ENCODE measurements at places on chromosomes 6 and 20.

DNA sequence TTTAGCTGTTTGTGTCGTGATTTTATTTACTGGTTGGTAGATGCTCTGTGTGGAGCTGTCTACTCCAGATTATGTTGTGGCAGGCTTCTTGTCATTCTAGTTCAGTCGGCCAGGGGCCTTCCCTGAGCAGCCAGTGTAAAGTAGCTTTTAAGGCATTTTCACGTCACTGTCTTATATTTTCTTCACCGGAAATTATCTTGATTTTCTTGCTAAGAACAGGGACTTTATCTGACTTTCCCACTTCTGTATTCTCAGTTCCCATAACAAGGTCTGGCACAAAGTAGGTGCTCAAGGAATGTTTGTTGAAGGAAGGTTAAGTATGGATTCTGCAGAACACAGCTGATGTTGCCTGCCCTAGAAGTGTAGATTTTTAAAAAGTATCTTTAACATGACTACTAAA, 868 bp downstream of the LTV1 start:
- H3K4me1 ChIP-seq: no peaks in the 10 kb centered on the region
- no peaks in the 10 kb centered on the region for H3K27me3 ChIP-seq
- no peak for ATAC-seq
- peak overlapping the region; percentile 40 for H3K4me3 ChIP-seq
- peaks cover 5% of the 10 kb centered on the region for H3K36me3 ChIP-seq

DNA sequence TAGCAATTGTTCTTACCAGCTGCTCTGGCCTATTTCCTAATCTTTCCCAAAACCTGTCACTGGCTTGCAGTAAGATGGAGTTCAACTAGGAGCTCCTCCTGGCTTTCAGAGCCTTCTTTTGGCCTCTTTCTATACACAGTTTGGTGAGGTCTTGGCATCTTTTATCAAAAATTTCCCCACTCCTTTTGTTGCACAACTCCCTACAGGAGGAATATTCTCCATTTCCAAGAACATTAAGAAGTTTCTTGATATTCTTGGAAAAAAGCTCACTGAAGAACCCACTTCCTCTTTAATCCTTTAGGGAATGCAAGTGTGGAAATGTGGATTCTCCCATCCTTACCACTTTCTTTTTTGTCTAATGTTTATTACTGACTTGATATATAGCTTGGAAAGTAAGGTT, 171.3 kb upstream of the KCNK16 start:
- H3K4me3 ChIP-seq: no peak overlapping the region
- ATAC-seq: peak; percentile 68
- peaks cover 88% of the 10 kb centered on the region for H3K4me1 ChIP-seq
- H3K27me3 ChIP-seq: no peaks in the 10 kb centered on the region
- H3K27ac ChIP-seq: peak overlapping the region; percentile 58
- H3K36me3 ChIP-seq: no peaks in the 10 kb centered on the region

- H3K27ac ChIP-seq: no peak overlapping the region
- H3K36me3 ChIP-seq: no peaks in the 10 kb centered on the region
- H3K4me1 ChIP-seq: no peaks in the 10 kb centered on the region
- H3K4me3 ChIP-seq: no peak overlapping the region
- no peak for ATAC-seq
These were observed 231.8 kb downstream of the SAMD5 start for GRCh38 chr6:147740326-147740725.

DNA sequence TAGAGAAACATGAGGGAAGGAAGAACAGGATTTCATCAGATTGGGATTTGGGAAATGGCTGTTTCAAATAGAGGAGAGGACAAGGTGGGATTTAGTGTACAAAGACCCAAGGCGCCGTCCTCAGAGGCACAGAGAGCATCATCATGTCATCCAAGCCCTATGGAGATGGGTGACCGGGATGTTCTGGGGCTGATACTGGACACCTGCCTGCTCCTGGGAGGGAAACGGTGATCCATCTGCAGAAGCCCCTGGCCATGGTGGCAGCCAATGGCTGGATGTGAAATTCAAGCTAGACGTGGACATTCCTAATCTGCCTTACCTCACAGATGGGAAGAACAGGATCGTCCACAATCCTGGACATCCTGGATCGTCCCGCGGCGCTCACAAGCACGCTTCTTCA, 12.7 kb downstream of the NKX2-2 start:
- H3K4me3 ChIP-seq: no peak overlapping the region
- ATAC-seq: no peak
- H3K27ac ChIP-seq: no peak overlapping the region

DNA sequence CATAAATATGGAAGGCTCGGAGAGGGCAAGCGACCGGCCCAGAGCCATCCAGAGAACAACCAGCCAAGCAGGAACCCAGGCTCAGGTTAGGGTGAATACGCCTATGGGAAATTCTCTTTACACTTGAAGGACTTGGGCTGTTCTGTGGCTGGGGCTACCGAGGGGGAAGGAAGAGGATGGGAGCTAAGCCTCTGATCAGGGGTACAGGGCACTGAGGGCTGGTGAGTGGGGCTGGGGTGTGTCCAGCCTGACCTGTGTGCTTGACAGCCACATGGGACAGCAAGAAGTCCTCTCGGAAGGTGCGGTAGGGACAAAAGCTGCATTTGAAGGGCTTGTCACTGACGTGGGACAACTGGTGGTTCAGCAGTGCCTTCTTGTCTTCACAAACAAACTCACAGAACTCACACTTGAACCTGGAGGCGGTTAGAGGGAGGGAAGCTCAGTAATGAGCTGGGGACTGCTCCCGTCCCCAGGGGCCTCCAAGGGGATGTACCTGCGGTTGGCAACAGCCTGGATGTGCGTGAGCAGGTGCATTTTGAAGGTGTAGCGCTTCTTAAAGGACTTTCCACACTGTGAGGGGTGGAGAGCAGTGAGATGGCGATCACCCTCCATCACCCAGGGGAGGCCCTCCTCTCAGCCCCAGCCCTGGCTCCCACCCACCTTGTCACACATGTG, 11.9 kb downstream of the ZNF335 start:
- H3K4me3 ChIP-seq: no peak overlapping the region
- H3K27me3 ChIP-seq: no peaks in the 10 kb centered on the region
- no peaks in the 10 kb centered on the region for H3K4me1 ChIP-seq
- no peaks in the 10 kb centered on the region for H3K36me3 ChIP-seq
- H3K27ac ChIP-seq: no peak overlapping the region

DNA sequence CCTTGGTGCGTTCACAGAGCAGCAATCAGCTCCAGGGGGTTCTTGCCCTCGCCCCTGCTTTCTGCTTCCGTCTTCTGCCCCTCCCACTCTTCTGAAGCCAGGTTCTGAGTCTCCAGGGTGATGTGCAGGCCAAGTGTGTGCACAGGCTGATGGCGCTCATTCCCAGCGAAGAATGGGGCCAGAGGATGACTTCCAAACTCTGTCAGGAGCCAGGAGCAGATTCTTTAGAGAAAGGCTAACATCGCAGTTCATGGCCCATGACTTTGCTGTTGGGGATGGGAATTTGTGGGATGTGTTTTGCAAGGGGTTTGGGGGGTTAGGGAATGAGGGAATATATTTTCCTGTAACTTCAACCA, 56.1 kb upstream of the CCN6 start:
- H3K36me3 ChIP-seq: no peaks in the 10 kb centered on the region
- H3K27me3 ChIP-seq: no peaks in the 10 kb centered on the region
- H3K27ac ChIP-seq: no peak overlapping the region
- H3K4me1 ChIP-seq: peaks cover 4% of the 10 kb centered on the region
- peak overlapping the region; percentile 21 for H3K4me3 ChIP-seq
